ENCODE measurements at places on chromosomes 11 and 22.

DNA sequence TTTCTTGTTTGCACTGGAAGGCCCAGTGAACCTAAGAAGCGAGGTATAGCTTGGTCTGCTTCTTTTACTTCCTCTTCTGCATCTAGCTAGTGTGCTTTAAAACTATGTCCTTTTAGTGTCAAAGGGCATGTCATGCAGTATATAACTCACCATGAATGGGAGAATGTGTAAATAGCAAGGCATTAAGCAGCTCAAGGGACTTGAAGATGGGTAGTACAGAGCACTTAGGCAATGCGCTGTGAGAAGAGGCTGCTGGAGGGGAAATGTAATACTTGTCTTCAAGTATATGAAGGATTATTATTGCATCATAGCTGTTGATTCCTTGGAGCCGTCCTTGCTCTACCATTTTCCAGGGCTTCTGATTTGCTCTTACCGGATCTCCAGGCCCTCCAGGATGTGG is 7.6 kb downstream of the MAML2 start:
- DNase-seq = no peak

DNA sequence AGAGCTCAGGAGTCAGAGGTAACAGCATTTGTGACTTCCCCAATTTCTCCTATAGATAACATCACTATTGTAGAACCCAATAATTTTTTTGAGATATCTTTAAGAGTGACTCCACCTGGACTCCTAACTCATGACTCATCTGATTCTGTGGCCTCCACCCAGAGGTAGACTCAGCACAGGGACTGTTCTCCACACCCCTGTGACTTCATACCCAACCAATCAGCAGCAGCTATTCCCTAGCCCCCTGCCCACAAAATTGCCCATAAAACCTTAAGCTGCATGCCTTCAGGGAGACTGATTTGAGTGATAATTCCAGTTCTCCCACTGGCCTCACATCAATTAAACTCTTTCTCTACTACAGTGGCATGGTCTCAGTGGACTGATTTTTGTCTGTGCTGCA is 475.4 kb upstream of the FAT3 start:
- no peak for DNase-seq

GRCh38 chr11:75982309-75982708 is 167.3 kb downstream of the UVRAG start:
- DNase-seq = no peak

- no peak for DNase-seq
Observed at GRCh38 chr11:13160806-13161205, 116.8 kb upstream of the BMAL1 start.

- DNase-seq = no peak
Observed at GRCh38 chr22:30662040-30662439, 5.6 kb downstream of the DUSP18 start.

- DNase-seq = no peak
Observed at GRCh38 chr11:115437902-115438575, 66.2 kb downstream of the CADM1 start.

DNA sequence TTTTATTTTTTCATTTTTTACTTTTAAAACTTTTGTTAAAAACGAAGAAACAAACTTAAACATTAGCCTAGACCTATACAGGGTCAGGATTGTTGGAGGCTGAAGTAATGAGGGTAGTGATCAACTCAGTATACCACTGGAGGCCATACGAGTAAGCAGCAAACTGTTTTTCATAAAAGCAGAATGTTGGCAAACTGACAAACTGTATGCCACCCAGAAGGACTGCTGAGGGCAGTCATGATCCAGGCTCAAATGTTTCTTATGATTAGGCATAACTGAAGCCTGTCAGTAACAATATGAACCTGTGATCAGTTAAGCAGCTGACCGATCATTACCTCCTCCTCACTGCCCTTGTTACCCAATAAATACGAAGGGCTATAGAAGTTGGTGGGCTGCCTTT is 10.2 kb upstream of the SC5D start:
- no peak for DNase-seq

DNA sequence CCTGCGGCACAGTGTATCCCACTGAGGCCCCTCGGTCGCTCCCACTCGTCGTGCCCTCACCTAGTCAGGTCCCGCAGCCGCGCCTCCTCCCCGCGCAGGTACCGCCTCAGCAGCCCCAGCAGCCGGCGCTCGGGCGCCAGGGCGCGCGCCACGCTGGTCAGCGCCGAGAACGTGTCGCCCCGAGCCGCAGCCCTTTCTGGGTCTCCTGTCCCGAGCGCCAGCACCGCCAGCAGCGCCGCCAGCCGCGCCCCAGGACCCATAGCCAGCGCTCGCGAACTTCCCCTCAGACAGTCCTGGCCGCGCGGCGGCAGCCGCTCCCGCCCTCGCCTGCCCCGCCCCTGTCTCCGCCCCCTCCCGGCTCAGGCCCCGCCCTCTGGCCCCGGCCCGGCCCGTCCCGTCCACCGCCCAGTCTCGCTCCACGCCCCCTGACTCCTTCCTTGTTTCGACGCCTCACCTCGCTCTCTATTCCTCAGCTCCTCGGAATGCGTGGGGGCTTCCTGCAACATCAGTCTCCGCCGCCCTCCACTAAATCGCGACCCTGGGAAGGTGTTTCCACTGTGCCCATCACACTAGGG is at the start of gene P4HA3:
TSS of gene P4HA3 (minus strand) at position 289 of the 575 bp plus-strand sequence. CDS start at position 260, 29 bp downstream.
- peak; percentile 57 for DNase-seq

GRCh38 chr11:134452026-134452837 is 40.2 kb upstream of the B3GAT1 start:
- no peak for DNase-seq

DNA sequence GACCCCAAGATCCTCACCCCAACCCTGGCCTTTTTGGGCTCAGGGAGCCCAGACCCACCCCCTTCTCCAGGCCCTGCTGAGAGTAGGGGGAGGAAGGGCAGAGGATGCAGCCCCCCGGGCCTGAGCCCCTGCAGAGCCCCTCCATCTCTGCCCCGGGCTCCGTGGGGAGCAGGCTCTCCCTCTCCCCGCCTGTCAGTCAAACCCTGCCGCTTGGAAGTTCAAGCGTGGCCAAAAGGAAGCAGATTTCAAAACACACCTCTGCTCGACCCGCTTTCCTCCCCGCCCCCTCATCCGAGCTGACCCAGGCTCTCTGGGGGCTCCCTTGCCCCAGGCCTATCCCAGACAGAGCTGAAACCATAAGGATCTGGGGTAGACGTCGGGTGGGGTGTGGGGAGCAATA is 39.0 kb upstream of the CD82 start:
- no peak for DNase-seq

DNA sequence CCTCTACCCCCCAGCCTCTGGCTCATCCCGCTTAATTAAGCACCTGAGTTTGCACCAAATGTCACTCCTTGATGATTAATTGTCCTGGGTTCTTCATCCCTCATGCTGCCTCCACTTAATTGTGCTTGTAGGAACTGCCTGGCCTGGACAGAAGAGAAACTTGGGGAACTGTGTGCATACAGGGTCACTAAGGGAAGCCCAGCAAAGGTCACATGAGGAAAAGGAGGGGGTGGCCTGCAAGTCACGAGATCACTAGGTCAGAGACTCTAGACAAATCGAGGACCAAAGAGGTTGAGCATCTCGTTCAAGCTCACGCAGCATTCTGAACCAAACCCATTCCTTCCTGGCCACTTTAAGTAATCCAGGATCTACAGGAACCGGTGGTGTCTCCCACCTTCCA is 75.8 kb downstream of the PDE2A start:
- DNase-seq = no peak

GRCh38 chr22:35334004-35334403 is 34.3 kb downstream of the TOM1 start:
- no peak for DNase-seq

- DNase-seq = no peak
Observed at GRCh38 chr11:43392713-43393112, 34.0 kb downstream of the TTC17 start.

GRCh38 chr11:1906181-1906580 is 13.3 kb upstream of the TNNT3 start:
- DNase-seq = no peak

DNA sequence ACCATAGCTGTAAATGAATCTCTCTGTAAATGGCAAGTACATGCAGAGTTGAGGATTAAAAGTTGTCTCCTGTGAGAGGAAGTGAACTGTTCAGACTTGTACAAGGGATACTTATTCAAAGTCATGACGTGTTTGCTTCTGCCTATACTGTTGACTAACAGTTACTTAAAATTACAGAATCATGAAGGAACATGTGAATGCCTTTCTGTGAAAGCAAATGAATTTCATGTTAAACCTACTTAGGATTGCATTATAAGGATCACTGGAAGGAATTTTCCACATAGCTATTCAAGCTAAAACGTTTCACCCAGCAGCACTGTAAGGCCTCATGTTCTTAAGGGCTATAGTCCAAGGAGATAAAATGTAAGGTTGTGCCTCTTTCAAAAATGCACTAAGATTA is 93.4 kb upstream of the BIRC3 start:
- DNase-seq = no peak

DNA sequence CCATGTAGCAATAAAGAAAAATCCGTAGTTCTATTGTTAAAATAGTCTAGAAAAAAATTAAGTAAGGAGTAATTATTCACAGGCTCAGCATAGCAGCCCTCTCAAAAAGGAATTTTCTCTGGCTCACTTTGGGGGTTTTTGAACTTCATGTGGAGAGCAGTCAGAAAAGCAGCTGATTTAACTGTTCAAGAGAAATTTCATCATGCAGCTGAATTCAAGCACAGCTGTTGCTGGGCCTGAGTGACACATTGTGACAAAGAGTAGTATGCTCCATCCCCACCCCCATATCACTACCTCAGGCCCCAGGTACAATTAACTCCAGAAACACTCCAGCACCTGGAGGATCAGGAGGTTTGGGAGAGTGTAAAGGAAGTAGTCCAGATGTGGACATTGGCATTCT is 272.1 kb downstream of the FAM76B start:
- no peak for DNase-seq

All from stimulated activated CD4-positive, alpha-beta T cell treated with anti-CD3 and anti-CD28 coated beads, Interleukin-1b, Interleukin-23, amount 100 ng/mL, for 4 hours (primary cell).